Right forelimb (tissue), 1 donor: ENCODE measurements at places on chromosomes 2 and 18.

- DNase-seq: peak; percentile 49
Observed at GRCh38 chr2:106085181-106085940, 108.7 kb downstream of the UXS1 start.

- no peak for DNase-seq
Observed at GRCh38 chr18:47461406-47461948, 210.0 kb upstream of the SKOR2 start.

- DNase-seq: no peak
Observed at GRCh38 chr2:232477751-232478510, 9.7 kb downstream of the ECEL1 start.

DNA sequence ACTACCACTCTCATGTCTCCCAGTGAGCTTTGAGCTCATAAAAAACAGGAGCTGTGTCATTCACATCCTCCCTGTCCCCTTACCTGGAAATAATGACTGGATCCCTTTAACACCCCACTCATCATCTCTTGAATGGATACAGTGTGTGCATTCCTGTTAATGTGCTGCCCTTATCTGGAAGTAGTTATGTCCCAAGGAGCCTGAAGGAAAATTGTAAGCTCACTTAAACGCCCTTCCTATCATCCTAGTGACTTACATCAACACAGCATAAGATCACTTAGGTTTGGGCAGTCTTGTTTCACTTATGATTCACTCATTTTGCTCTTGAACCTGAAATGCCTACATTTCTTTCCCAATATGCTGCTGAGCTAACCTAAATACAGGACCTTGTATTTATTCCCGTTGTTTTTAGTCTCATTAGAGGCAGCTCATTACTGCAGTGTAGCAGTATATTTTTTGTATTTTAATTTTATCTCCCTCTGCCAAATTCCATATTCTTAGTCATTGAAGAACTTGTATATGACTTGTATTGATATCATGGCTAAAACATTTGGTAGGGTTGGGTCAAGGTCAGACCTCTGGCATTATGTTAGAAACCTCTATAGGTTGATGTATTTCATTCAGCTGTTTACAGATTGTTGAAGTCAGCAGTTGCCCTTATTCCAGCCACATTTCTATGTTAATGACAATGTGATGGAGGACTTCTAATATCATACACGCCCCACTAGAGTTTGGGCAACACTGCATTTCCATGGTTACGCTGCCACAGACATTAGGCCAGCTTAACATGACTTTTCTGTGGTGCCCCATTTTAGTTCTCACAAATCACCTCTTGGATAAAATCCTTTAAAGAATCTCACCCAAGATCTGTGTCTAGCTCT is 72.9 kb downstream of the PKP4 start:
- no peak for DNase-seq

DNA sequence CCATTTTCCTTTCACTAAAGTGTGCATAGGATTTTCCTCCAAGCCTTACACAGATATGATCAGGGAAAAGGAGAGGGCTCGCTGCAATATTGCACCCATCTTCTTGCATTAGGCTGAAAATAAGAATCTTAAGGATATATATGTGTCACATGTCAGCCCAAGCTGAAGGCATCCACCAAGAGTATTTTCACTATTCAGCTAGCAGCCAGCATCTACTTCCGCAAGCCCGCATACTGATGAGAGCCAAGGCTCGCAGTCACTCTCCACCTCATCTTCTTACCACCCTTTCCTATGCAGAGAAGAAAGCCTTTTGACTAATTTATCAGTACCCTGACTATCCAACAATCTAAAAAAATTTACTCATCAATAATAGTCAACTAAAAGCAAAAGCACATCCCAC is 6.1 kb downstream of the TMEM163 start:
- no peak for DNase-seq

DNA sequence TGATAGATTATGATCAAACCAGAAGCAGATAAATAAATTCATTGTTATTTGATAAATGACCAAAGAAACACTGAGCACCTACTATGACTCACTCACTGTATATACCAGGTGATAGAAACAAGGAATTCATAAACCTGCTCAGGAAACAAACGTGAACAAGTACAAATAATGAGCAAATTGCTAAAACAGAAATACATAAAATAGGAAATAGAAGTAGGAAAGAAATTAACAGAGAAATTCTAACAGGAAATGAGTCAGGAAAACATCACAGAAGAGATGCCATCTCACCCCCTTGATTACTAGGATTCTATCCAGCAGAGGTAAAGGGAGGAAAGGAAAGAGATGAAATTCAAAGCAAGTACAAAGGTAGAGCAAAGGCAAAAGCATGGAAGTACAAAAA is 31.3 kb downstream of the EXOC6B start:
- DNase-seq: no peak

GRCh38 chr2:74540291-74540690 is 10.6 kb downstream of the HTRA2 start:
- no peak for DNase-seq

- no peak for DNase-seq
Observed at GRCh38 chr2:239401881-239402233, 1.0 kb upstream of the HDAC4 start.

DNA sequence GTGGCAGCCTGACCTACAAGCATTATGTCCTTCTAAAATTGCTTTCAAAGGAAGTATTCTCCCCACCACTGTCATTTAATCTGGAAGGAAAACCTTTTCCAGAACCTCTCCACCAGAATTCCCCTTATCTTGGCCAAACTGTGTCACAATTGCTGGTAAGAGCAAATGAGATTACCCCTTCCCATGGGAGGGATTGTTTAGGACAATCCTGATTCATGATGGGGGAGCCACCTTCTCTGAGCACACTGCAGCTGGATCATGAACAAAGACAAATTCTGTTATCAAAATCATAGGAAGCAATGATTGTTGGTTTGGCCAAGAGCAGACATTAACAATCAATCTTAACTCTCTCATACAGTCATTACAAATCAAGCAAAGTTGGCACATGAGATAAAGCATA is 18.1 kb upstream of the ATOH8 start:
- DNase-seq: no peak

DNA sequence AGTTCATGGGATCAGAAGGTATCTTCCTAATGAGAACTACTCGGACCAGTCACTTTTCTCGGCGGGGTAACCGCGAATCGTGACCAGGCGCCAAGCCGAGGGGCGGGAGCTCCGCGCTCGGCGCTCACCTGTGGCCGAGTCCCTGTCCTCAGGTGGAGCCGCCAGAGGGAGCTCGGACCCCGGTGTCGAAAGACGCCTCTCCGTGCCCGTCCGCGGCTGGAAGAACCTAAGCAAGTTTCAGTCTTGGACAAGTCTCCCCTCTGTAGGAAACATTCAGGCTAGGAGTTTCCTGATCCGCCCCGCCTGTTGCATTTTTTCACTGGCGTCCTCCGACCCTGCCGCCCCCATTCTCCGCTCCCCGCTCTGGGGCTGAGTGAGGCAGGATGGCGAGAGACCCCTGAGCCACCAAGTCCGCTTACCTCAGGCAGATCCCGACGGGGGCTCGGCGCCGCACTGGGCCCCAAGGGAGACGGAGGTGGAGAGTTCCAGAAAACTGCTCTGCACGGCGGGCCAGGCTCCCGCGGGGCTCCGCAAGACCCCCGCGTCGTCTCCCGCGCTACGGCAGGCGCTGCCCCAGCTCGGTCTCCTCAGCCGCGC is 480 bp downstream of the DSEL start:
- peak; percentile 89 for DNase-seq

GRCh38 chr18:46560671-46561045 is 96.4 kb downstream of the LOXHD1 start:
- no peak for DNase-seq

- DNase-seq: no peak
Observed at GRCh38 chr2:219447242-219448098, 12.8 kb downstream of the SPEG start.

GRCh38 chr2:193668557-193669323 is 1474.0 kb upstream of the TMEFF2 start:
- DNase-seq: no peak

DNA sequence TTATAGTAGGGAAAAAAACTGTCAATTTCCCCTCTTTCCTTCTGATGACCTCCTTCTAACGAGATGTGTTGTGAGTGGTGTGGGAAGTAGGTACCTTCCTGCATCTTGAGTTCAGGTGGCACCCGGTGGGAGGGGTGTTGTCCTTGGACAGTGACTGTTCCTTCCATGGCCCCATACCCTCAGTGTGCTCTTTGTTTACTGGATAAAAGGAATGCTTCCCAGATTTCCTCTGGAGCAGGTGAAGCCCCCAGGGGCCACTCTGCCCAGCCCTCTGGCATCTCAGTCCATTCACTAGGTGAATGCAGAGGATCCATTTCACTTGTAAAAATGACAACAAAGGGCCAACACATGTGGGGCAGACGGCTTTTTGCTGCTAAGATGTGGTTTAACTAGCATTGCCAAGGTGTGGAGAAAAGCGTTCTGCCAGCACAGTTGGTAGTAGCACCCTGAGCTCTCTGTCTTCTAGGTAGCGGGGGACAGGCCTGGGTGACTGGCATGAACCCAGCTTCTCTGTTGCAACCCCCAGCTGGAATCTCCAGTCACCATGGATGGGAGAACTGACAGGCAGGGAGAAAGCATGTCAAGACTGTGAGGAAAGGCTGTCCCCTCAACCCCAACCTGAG is 6.9 kb downstream of the GDF7 start:
- no peak for DNase-seq

- no peak for DNase-seq
Observed at GRCh38 chr2:54524226-54524991, 68.3 kb downstream of the SPTBN1 start.

DNA sequence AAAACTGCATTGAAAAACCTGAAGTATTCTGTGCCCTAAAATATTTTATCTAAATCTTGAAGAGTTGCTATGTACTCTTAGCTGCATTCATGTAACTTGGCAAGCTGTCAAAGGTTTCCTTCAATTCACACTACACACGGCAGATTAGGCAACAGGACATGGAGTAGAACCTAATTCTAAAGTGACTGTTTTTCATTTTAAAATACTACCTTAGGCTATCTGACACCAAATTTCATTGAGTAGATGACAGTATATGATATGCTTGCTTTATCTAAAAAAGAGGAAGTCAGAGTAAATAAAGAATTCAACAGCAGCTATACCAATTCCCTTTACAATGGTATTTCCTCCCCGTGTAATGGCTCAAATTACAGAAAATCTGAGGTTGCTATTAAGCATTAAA is 45.4 kb downstream of the EXOC6B start:
- DNase-seq: no peak

DNA sequence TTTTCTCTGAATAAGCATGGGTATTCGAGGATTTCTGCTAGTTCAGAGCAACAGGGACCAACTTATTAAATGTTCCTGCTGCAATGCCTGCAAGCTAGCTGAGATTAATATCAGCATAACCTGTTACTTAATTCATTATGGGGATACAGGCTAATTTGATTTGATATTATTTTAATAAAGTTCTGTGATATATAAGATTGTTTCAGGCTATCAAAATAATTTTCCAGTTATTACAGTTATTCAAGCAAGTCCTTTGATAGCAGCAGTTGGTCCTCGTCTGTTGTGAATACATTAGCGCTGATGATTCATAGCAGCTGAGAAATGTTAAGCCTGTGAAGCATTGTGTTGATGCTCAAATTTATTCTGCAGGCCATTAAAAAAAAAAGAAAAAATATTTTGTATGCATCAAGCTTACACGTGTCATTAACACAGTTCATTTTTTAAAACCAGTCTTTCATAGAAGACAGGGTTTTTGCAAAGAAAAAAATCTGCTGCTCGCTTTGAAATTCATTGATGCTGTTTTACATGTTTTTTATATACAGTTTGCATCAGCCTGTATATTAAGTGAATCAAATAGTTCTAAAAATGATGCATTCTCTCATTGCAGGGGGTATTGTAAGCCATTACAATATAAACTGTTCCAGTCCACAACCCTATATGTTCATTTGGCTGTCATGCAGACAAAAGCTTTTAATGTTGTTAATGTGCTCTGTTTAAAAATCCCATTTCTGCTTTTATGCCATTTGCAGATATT is 482.5 kb downstream of the BCL11A start:
- no peak for DNase-seq

- DNase-seq: no peak
Observed at GRCh38 chr2:232537079-232537478, 2.4 kb upstream of the CHRNG start.

GRCh38 chr2:239137165-239137897 is 263.5 kb downstream of the HDAC4 start:
- no peak for DNase-seq

GRCh38 chr2:18066066-18066465 is 187.6 kb downstream of the KCNS3 start:
- no peak for DNase-seq

DNA sequence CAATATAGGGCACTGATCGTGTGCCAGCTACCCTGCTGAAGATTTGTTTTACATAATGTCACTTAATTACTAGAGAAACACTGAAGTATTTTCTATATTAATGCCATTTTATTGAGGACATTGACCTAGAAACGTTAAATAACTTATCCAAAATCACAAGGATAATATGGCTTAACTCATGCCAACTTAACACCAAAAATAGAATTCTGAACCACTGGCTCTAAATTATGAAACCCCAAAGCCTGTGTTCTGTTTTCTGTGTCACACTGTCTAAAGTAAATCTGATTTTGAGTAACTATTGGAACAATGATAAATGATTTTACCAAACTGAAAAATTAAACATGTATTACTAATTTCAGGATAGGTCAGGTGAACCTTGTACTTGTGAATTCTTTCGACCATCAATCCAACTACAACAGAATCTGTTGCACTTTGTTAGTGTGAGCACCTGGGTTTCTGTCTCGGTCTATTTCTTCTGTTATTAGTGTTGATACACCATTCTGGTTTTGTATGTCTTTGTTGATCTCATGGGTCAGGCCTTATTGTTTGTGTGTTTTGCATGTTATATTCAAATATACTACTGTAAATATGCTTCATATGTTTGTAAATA is 48.2 kb upstream of the CCDC141 start:
- no peak for DNase-seq

- DNase-seq: no peak
Observed at GRCh38 chr2:46537624-46538295, 58.4 kb downstream of the TMEM247 start.

DNA sequence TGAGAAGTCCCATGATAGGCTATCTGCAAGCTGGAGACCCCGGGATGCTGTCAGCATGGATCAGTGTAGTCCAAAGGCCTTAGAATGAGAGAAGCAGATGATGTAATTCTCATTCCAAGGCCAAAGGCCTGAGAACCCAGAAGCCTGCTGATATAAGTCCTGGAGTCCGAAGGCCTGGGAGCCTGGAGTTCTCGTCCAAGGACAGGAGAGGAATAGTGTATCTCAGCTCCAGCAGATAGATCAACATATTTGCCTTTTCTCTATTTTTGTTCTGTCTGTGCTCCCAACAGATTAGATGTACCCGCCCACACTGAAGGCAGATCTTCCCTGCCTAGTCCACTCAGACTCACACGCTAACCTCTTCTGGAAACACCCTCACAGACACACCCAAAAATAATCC is 454.9 kb upstream of the CHAC2 start:
- no peak for DNase-seq

GRCh38 chr2:2306878-2307277 is 24.2 kb downstream of the MYT1L start:
- DNase-seq: no peak

DNA sequence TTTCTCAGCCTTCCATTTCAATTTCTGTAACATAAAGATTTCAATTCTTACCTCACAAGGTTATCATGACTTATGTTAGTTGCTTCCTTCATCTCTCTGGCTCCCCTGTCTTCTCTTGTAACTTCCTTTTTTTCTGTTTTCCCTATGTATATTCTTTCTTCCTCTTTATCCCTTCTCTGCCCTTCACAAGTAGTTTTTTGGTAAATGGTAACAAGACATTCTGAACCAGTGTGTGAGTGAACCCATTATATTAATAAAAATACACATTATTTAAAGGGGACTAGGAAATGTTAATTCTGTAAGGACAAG is 8.4 kb downstream of the ACSL3 start:
- DNase-seq: no peak

GRCh38 chr2:28257182-28257581 is 135.5 kb upstream of the FOSL2 start:
- no peak for DNase-seq
